ENCODE measurements at places on chromosomes 4 and X. TPM values are rescaled to one million over a fixed set of nuclear protein-coding genes. Genes with fewer than 3 reads are reported as not detected.

Gene RBM47
- 3.3 TPM for total RNA-seq

Gene CCKAR
- total RNA-seq: not detected

DNA sequence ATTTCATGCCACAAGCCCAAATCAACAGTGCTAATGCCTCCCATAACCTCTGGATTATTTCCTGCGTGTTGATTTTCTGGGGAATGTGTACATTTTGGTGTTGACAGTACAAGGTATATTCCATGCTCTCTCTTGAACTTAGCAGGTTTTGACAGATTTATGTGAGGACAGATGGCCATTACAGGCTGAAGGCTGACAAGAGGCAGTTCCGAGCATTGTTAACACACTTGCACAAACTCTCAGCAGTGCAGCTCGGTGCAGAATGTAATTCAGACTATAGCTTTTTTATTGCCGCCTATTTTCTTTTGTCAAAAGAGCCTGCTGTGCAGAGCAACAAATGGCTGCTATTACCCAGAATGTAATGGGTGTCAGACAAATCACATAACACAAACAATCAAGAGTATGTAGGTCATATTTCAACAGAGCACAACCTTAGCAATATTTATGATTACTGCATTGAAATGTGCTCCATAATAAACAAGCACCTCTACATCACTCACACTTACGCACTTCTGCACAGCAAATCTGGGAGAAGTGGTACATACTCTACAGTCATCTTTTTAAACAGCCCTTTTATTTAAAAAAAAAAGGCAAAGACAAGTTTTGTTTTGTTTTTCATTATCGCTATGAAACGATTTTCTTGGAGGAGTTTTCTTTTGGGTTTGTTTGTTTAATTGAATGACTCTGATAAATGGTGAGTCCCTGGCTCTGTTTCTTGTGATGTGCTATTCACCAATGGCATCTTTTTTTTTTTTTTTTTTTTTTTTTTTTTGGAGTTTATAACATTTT is 71.6 kb downstream of the PPARGC1A start:
- no peak for DNase-seq

GRCh38 chrX:24494647-24495075 is 29.6 kb downstream of the PDK3 start:
- no peak for DNase-seq

DNA sequence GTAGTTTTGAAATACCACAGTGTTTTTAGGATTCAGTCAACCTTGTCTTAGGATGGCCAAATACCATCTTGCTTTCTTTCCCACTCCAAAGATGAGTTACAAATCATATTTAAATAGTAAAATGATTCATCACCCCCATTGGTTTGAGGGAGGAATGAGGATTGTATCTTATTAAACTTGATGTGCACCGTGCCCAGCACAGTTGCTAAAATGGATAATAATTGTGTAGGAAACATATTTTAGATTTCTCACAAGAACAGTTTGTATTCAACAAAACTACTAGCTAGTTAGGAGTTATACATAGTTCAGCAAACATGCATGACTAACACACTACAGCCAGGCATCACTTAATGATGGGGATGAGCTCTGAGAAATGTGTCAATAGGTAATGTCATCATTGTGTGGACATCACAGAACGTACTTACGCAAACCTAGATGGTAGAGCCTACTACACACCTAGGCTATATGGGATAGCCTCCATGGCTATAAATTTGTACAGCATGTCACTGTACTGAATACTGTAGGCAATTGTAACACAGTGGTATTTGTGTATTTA is 245.4 kb downstream of the FBXW7 start:
- DNase-seq: no peak

DNA sequence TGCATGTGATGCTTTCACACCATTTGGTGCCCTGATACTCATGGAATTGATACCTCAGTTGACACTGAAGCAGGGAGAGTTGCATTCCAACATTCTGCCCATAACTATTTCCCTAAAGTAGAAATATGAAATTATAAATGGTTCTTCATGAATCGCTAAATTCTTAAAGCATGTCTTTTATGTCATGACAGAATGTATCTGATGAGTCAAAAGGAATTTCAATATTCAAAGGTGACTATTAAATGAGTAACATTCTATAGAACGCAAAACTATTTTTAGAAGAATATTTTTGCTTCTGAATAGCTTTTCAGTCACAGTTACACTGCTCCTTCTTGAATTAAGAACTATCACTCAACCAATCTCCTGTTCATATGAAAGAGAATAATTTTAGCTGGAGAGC is 152.8 kb downstream of the ADGRA3 start:
- DNase-seq: no peak

GRCh38 chrX:39814391-39814790 is 283.4 kb downstream of the BCOR start:
- no peak for DNase-seq

DNA sequence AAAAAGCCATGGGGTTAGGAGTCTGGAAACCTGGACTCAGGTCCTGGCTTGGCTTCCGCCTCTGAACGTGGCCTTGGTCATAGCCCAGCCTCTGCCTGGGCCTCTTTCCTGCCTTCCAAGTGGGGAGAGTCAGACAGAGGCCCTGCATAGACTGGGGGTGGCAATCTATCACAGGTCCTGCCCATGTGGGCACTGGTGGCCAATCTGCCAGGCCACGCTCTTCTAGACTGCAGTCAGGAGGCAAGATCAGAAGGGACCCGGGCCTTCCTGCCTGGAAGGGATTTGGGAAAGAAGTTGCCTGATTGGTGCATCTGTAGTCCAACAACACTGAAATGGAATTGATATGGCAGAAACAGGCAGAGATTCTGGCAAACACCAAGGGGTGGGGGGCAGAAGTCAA is 46.1 kb downstream of the CNGA2 start:
- DNase-seq: no peak

GRCh38 chr4:185341377-185341776 is 54.3 kb downstream of the LRP2BP start:
- DNase-seq: no peak

DNA sequence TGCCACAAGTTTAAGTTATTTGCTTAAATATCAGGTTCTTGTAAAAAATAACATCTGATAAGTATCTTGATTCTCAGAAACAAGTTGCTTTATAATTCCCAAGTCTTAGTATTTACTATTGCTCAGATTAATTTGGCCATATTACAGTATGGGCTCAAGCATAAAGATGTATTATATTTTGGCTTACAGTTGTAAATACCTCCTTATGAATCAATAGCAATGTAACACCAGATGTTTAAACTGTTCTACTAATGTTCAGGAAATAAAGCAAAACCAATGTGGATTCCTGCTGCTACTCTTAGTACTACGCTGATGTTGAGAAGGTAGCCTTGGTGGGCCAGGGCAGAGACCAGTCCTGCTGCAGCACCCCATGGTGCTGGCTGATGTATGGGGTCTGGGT is 102.7 kb downstream of the MGST2 start:
- no peak for DNase-seq

GRCh38 chrX:139202742-139203420 is 327.7 kb upstream of the F9 start:
- no peak for DNase-seq

GRCh38 chr4:128006592-128006991 is 41.4 kb downstream of the ABHD18 start:
- no peak for DNase-seq

GRCh38 chr4:61277785-61278760 is 77.9 kb downstream of the ADGRL3 start:
- DNase-seq: no peak

GRCh38 chrX:103710609-103711008 is at the start of gene TMEM31:
TSS of gene TMEM31 (plus strand) at chrX:103710909. CDS start at chrX:103712259, 1,350 bp downstream.
- DNase-seq: no peak

DNA sequence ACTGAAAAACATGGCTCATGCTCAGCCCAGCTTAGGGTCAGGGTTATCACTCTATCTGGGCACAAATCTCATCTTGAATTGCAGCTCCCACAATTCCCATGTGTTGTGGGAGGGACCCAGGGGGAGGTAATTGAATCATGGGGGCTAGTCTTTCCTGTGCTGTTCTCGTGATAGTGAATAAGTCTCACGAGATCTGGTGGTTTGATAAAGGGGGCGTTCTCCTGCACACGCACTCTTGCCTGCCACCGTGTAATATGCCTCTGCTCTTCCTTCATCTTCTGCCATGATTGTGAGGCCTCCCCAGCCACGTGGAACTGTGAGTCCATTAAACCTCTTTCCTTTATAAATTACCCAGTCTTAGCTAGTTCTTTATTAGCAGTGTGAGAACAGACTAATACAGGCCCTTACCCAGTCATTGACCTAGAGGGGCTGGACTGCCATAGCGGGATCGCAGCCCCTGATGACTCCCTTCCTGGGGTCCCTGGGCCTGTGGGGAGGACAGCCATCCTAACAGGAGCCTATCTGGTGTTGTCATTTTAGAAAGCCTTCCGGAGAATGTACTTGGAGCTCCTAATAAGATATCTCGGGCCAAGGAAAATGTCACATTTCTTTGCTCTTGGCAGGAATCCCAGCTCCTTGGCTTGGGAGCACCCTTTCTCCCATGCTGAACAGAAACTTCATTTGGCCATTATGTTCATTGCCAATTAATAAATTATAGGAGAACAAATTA is 112.6 kb downstream of the PHKA2 start:
- DNase-seq: peak; percentile 27

Measured in cardiac septum (tissue), 1 donor.